ENCODE measurements at places on chromosomes 4 and X.

DNA sequence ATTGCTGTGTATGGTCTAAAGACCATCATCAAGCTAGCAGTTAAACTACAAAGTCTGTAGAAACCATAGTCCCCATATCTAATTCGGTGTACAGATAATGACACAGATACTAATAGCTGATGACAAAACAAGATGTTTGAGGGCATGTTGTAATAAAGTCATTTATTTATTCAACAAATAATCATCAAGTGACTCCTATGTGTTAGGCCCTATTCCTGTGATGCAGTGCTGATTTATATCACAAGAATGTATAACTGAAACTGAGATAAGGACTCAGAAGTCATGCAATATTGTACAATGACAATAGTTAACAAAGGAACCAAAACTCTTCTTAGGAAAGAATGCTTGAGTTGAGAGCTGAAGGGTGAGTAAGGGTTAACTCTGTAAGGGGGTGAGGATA is 315.0 kb upstream of the NR3C2 start:
- DNase-seq = no peak

- DNase-seq = no peak
Observed at GRCh38 chrX:150765782-150766350, 72.7 kb downstream of the MTMR1 start.

GRCh38 chrX:120029354-120029753 is 48.1 kb downstream of the RHOXF2B start:
- no peak for DNase-seq

DNA sequence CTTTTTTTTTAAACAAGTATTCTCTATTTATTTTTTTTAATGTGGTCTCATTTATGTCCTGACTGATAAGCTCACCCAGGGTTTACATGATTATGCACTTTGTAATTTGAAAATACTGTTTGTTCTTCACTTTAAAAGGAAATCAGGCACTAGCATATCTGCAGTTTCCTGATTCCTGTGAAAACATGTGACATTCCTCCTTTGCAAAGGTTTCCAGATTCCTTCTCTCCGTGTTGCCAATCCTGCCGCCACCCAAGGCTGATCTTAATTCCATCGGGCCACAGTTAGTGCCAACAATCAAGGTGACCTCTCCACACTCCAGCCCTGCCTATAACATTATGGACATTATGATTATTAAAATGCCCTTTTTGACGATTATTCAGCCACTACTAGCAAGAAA is 225.4 kb downstream of the PCDH7 start:
- DNase-seq = no peak

- DNase-seq = no peak
Observed at GRCh38 chr4:137535718-137536117, 3.4 kb upstream of the PCDH18 start.

All from NCI-H524 treated with DMSO at 0.1 percent for 48 hours (cell line).